Activated naive CD8-positive, alpha-beta T cell treated with anti-CD3 and anti-CD28 coated beads for 36 hours (primary cell): ENCODE measurements at places on chromosomes 2 and 18.

DNA sequence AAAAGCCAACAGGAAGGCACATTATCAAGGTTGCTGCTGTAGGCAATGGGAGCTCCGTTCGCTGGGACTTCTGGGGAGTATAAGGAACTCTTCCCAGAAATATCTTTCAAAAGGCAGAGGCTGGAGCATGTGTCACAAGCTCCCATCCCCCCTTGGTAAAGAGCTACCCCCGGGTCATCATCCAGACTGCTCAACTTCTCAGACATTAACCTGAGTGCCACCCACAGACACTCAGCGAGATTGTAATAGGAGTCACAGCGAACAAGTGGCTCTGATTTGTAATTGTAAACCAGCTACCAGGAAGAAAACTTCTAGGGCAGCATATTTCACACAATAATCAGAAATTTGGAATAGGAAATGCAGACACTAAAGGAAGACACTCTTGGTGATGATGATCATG is 290.2 kb upstream of the PARD3B start:
- no peak for DNase-seq

GRCh38 chr2:189437926-189438325 is 3.3 kb upstream of the WDR75 start:
- DNase-seq: no peak

DNA sequence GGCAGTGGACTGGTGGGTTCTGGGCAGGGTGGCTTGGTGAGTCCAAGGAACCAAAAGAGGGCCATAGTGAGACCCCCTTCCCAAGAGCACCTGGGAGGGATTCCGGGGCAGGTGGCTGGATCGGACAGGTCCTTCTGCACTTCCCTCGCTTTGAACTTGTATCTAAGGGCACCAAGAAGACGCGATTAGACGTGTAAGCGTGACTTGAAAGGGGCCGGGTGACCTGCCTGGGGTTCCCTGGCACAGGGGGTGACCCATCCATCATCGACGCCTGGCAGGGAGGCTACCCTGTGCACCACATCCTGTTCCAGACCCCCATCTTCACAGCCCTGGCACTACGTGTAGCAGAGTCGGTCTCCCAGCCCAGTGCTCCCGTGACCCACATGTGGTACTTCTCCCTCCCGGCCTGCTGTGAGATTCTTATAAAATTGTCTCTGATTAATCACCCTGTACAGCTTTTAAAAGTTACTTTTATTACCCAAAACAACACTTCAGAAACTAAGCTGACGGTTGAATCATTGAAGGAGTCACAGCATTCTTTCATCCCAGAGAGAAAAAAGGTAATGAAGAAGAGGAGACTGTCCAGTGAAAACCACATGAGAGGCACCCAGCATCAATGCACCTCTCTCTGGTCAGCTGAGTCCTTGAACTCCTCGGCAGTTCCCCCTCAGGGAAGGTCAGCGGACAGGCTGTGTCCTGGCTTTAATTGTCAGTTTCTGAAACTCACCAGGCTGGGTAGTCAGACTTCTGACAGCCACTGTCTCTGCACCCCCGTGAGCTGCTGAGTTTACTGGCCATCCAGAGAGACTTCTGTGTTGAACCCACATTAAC is 13.0 kb downstream of the SH3BP4 start:
- DNase-seq: no peak

GRCh38 chr2:217327953-217328621 is 468.2 kb upstream of the TNP1 start:
- no peak for DNase-seq

DNA sequence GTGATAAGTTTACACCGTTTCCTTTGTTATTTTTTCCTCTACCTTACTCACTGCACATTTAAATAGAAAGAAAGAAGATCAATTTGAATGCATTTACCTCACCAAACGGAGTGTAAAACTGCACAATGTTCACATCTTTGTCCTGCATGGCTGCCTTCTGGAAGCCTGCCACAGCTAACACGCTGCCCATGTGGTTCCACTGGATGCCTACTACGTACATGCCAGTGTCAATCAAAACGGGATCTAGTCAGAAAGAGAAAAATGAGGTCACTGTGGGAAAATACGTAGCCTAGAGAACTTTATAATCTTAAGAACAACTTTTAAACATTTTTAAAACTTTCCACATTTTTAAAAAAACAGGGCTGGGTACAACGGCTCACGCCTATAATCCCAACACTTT is 16.4 kb downstream of the WDR35 start:
- DNase-seq: no peak

DNA sequence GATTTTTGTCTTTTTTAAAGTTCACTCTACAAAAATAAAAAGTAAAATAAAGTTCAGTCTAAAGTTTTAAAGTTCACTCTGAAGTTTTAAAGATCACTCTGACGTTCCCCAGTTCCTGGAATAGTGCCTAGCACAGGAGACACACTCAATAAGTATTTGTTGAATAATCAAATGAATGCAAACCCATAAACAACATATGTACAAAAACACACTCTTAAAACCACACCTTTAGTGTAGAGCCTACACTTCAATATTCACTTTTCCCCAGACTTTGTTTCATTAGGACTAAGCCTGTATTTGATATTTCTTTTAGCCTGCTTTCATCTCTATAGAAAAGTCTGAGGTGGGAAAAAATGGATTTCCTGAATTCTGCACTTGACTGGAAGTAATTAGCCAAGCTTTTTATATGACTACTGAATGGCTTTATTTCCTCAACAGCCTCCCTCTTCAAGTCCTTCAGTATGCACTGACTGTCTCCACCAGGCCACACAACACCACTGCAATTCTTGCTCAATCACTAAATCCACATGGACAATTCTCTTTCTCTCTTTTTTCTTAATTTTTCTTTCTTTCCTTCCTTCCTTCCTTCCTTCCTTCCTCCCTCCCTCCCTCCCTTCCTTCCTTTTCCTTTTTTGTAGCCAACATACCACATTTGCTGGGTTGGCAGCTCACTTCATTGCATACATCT is 104.6 kb downstream of the SS18 start:
- DNase-seq: no peak

GRCh38 chr2:2723064-2723463 is 392.0 kb upstream of the MYT1L start:
- no peak for DNase-seq

GRCh38 chr18:6509832-6510231 is 95.1 kb upstream of the L3MBTL4 start:
- no peak for DNase-seq

DNA sequence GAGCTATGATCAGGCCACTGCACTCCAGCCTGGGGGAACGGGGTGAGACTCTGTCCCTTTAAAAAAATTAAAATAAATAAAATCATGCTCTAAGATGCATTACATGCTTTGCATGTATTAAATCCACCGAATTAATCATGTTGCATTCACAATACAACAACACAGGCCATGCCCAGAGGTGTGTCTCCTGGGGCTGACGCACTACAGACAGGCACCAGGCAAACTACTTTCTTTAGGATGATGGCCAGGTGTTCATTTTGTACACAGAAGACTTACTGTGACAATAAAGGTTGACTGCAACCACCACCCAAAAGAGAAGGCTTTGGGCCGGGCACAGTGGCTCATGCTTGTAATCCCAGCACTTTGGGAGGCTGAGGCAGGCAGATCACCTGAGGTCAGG is 226.8 kb upstream of the PXDN start:
- DNase-seq: no peak

GRCh38 chr18:9869715-9870430 is 15.9 kb upstream of the TXNDC2 start:
- no peak for DNase-seq

DNA sequence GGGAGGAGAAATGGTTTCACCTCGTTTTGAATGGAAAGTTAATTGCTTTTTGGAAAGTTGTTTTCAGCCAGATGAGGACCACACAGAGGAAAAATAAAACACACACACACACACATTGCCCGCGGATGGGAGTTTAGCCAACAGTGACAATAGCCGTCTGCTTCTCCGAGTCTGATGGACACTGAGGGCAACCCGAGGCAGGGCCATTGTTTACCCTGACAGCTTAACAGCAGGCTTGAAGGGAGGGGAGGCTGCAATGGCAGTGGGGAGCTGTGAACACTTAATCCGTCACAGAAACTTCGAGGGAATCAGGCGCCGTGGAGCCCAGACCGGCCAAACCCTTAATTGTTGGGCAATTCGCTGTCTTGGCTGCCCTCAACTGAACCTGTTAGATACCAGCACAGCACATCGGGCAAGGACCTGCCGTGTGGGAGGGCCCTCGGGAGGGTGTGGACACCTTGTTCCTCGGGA is 145.9 kb downstream of the ACKR3 start:
- DNase-seq: no peak

GRCh38 chr2:7007488-7007845 is 90.3 kb downstream of the RNF144A start:
- no peak for DNase-seq

DNA sequence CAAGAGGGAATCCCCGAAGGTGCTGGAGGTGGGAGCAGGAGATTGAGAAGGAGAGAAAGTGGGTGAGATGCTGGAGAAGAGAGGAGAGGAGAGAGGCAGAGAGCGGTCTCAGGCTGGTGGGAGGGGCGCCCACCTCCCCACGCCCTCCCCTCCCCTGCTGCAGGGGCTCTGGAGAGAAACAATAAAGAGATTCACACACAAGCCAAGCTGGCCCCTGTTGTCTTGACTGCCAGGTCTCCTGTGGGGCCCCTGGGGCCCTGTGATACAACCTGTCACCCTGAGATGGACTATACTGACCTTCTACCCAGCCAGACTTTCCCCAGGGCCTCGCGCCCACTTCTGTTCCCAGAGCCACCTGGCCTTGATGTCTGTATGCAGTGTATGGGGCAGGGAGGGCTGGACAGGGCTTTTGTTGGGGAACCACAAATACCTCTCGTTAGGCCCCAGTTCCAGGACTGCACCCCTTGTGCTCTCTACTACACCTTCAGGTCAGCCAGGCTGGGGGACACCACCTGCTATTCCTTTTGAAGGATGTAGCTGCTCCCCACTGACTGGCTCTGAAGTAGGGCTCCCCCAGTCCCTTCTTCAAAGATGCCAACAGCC is 8.0 kb upstream of the SPEG start:
- no peak for DNase-seq

DNA sequence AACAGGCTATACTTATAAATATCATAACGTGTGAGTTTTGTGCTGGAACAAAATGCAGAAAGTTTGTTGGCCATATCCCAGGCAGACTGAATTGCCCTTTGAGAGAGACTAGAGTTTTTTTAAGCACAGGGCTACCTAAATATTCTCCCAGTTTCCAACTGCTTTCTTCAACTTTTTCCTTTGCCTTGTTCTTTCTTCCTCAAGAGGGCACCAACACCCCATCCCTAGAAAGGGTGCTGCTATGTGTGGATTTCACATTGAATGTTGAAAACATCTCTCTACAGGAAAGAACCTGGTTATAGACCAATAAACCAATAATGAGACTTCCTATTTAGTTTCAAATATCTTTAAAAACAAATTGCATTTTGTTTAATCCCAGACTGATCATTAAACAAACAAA is 87.9 kb downstream of the ICOS start:
- no peak for DNase-seq

GRCh38 chr2:29114946-29115609 is at the start of gene CLIP4:
TSS of gene CLIP4 (plus strand) at chr2:29115415. CDS start at chr2:29121389, 5,974 bp downstream.
- peak; percentile 86 for DNase-seq

DNA sequence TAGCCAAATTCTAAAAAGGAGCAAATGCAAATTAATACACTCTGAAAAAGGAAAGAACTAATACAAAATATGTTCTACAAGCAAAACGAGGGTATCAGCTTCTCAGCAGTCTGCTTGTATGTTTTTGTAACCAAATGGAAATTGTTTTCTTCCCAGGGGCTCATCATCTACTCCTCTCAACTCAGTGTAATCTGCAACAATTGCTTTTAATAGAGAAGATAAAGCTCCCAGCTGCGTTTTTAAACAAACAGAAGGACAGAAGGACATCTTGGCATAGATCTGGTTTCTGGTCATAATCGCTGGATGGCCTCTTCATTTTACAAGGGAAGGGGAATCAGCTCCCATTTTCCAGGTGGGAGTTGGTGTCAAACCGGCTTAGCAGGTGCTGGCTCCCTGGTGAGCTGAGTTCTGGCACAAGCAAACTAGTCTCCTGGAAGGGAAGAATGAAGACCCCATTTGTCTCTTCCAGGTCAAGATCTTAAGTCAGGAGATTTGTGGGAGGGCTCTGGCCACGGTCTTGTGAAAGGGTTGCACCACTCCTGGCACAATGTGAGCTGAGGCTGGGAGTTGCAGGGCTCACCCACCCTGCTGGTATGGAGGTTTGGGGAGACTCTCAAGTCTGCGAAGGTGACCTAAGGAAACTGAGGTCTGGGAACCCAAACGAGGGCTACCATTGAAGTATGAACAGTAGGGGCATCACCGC is 41.6 kb downstream of the NPPC start:
- no peak for DNase-seq

DNA sequence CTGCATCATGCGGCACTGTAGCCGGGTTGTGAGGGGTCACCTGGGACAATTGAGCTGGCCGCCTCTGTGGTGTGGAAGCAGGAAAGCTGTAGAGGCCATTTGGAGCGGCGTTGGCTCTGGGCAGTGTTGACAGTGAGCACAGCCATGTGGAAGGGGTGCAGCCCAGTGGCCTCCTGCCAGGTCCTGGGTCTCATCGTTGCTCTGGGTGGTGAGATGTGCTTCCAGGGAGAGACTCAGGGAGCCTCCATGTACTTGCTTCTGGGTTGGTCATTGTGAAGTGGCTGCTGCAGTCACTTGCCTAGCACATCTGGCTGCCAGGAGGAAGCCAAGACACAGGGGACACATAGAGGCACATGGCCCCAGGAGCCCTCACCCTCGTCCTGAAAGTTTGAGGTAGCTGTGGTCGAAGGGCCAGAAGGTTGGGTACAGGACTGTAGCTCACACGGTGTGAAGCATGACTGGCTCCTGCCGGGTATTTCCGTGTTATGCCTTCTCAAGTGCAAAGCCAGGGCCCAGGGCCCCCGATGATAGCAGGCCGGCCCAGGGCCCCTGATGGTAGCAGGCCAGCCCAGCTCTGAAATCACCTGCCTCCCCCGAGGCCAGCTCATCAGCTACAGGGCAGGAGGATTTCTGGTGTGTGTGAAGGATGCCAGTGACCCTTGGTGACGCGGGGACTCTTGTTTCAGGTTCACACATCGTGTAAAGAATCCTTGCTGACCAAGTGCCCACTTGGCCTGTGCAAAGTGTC is 82.6 kb downstream of the DGKD start:
- no peak for DNase-seq

GRCh38 chr2:176161825-176162626 is 4.9 kb downstream of the HOXD3 start:
- DNase-seq: no peak

DNA sequence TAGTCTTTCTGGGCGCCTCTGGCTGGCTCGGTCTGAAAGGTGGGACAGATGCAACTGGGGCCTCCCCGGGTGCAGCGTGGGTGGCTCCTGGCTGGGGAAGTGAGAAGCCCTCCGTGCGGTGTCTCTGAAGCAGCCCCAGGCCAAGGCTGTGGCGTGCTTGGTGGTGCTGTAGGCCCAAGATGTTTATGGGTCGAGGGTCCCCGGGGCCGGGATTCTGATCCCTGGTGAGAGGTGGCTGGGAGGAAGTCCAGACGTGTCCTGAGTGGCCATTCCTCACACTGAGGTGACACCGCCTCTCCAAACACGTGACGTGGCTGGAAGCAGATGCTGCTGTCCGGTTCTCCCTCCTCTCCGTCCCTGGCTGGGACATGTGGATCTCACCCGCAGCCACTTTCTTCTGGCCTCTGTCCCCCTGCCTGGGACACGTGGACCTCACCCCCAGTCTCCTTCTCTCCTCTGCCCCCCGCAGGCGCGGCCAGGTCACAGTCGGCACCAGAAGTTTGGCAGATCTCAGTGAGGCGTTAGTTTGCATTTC is 12.6 kb downstream of the RTP5 start:
- peak; percentile 89 for DNase-seq

- no peak for DNase-seq
These were observed 171.4 kb downstream of the ZNF804A start for GRCh38 chr2:184769686-184770085.
